M059J (cell line): ENCODE measurements at places on chromosomes 4 and X. TPM values are rescaled to one million over a fixed set of nuclear protein-coding genes. Genes with fewer than 3 reads are reported as not detected.

DNA sequence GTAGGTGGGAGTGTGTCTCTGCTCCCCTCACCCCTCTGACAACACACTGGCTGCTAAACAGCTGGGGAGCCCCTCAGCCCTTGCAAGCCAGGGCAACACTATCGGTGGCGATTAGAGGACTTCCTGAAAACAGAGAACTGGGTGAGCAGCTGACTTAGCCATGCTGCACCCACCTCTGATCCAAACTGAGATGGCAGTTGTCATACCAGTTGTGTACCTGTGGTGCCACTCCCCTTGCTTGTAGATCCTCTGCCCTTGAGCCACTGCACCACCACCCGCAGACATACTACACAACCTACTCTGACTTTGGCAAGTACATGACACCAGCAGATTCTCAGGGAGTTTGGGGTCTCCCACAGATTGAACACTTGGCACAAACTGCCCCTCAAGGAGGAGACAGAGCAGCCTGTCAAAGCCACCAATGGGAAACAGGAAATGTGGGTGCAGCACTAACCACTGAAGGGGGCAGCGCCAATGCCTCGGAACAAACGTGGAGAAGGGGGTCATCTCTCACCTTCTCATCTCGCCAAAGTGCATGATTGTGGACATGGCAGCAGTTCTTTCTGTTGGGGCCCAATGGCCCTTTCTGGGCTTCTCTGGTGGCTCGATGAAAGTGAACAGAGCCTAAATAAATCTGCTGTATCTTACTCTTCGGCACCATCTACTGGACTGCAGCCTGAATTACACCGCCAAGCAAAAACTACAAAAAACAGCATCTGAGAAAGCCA, 119.8 kb downstream of the NEK1 start:
- peak; percentile 30 for DNase-seq

COX18 gene
- total RNA-seq, result 8.4 and 13.0 TPM in 2 replicates

GRCh38 chr4:1351854-1352566, 5.0 kb downstream of the UVSSA start:
- DNase-seq, result peak; percentile 66

PITX2 gene
- 7.8 and 15.1 TPM in 2 replicates for total RNA-seq

GRCh38 chr4:6916069-6916586, 6.5 kb downstream of the TBC1D14 start:
- DNase-seq, result no peak

DNA sequence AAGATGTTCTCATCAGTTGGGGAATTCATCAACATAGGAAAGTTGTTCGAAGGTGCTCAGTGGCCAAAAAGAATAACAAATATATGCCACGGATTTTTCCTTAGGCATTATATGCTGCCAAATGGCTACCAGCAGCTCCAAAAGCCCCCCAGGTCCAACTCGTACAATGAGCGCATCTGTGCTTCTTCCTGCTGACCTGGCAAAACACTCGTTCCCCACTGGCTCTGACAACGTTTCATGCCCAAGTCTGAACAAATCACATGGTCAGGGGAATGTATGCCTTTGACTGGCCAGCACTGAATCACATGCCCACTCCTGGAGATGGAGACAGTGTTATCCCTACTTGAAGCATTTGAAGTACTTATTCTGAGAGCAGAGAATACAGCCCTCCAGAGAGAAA, 59.9 kb upstream of the SPP1 start:
- no peak for DNase-seq

DNA sequence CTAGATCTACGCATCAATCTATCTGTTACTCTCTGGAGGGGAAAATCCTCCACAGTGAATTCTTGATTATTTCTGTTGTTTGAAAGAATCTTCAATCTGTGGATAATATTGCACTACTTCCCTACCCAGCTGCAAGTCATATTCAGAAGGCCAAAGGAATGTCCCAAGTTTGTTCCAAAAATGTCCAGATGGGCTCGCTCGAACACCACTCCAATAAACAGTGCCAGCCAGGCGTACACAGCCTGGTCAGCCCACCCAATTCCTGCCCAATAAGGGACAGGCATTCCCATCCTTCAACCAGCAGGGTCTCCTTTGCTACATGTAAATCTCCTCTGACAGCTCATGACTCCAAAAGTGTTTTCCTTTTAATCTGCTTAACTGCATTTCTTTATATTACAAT, 80.7 kb upstream of the GPM6B start:
- DNase-seq, result no peak

DNA sequence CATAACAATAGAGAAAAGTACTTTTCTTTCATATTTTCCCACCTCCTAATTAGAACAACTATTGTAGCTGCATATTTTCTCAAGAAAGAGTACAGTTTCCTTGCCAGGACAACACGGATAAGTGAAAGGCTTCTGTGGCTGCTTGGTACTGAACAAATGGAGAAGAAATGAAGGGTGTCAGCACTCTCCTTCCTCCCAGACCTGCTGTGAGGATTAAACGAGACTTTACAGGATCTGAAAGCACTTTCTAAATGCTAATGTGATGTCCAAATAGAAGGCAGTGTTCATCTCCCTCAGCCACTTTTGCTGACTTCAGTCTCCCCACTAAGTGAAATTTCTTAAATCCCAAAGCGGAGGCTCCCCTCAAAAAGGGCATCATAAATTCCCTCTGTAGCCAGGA, 13.9 kb downstream of the NIPAL1 start:
- DNase-seq, result no peak

DNA sequence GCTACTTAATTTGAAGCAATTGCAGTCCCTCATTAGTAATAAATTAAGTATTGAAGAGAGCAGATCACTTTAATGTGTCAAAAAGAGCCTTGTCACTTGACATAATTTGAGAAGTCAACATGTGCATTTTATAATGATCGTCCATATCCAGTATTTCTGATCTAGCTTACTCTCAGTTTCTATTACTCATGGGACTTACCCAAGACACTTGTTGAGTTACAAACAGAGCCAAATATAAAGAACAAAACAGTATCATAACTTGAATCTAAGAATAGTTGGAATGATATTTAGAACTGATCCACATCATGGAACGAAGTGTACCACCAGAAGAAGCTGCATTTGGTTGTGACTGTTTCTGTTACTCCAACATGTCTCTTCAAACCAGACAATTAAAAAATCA, 54.7 kb downstream of the SLITRK4 start:
- no peak for DNase-seq

IBSP gene
- total RNA-seq, result not detected in 2 replicates

- peak; percentile 3 for DNase-seq
Observed at GRCh38 chrX:131441033-131441432, 102.8 kb upstream of the OR13H1 start.

GRCh38 chr4:46397394-46397793, 7.5 kb upstream of the GABRA2 start:
- DNase-seq, result no peak
